ENCODE measurements at places on chromosomes 3 and 15. TPM values are rescaled to one million over a fixed set of nuclear protein-coding genes. Genes with fewer than 3 reads are reported as not detected.

DNA sequence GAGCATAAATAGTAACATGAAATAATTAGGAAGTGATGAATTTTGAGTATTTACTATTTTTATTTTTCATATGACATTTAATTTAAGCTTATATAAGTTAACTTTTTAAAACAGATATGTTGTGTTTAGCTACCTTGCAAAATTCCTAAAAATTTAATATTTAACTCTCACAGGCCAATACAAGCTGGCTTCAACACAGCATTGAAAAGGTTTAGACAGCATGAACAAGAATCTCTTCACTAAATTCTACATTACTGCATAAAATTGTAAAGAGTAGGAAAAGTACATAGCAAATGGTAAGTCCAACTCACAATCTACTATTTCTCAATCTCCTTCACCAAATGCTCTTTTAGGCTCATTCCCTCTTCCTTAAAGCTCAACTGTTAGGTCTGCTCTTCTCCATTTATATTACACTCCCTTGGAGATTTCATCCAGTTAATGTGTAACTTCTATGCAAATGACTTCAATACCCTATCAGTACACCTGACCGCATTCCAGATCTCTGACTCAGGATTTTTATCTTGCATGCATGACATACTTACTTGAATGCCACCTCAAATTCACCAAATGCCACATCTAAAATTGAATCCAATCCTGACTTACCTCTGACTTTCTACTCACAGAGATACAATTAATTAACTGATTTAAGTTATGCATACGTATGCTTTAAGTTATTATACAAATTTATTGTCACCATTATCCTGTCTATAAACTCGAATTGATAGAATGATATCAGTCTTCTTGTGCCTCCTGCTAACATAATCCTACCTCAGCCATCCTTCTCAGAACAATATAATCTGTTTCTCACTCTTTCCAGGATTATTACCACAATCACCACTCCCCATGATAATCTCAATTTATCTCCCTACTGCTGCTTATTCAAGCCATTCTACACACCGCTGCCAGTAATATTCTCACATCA is 127.0 kb downstream of the STAG1 start:
- no peaks in the 10 kb centered on the region for H3K36me3 ChIP-seq
- H3K4me3 ChIP-seq, result no peak overlapping the region
- no peak for DNase-seq
- no peaks in the 10 kb centered on the region for H3K27me3 ChIP-seq
- no peak overlapping the region for H3K27ac ChIP-seq

GRCh38 chr3:77321646-77322045 is 281.7 kb downstream of the ROBO2 start:
- H3K36me3 ChIP-seq, result no peaks in the 10 kb centered on the region
- no peak for DNase-seq
- no peaks in the 10 kb centered on the region for H3K27me3 ChIP-seq
- H3K27ac ChIP-seq, result no peak overlapping the region

DNA sequence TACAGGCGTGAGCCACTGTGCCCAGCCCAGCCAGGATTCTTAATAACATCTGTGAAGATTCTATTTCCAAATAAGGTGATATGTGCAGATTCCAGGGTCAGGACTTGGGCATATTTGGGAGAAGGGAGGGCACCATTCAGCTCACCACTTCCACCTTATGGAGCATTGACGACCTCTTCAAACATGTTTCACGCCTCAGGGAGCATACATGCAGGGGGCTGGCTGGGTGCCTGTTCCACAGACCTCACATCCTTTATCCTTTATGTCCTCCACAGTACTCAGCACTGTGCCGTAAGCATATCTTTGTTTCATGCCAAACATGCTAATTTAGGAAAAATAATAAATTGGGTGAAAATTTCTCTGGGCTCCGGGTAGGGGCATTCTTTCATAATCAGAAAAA is 229.0 kb downstream of the THSD4 start:
- DNase-seq, result no peak
- no peak overlapping the region for H3K4me3 ChIP-seq
- no peaks in the 10 kb centered on the region for H3K4me1 ChIP-seq
- H3K27ac ChIP-seq, result no peak overlapping the region
- H3K36me3 ChIP-seq, result no peaks in the 10 kb centered on the region
- H3K27me3 ChIP-seq, result no peaks in the 10 kb centered on the region

DNA sequence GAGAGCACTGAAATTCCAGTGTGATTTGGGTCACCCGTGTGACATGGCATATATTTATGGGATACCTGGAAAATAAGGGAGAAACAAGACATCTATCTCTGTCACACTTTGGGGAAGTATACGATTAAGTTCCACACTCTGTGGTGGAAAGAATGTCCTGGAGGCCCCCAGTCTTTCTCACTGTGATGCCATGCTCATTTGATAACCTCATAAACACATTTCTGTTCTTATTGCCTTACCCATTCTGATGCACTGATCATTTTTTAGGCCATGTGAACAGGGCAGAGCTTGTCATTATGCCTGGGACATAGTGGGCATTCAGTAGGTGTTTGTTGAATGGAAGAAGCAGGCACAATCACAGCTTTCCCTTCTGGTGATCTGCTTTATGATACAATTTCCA is 349.4 kb upstream of the TPRG1 start:
- no peaks in the 10 kb centered on the region for H3K4me1 ChIP-seq
- H3K27ac ChIP-seq, result no peak overlapping the region
- DNase-seq, result no peak
- no peak overlapping the region for H3K4me3 ChIP-seq
- H3K36me3 ChIP-seq, result no peaks in the 10 kb centered on the region

The UBE2E2 gene
- 2.9 TPM for total RNA-seq

DNA sequence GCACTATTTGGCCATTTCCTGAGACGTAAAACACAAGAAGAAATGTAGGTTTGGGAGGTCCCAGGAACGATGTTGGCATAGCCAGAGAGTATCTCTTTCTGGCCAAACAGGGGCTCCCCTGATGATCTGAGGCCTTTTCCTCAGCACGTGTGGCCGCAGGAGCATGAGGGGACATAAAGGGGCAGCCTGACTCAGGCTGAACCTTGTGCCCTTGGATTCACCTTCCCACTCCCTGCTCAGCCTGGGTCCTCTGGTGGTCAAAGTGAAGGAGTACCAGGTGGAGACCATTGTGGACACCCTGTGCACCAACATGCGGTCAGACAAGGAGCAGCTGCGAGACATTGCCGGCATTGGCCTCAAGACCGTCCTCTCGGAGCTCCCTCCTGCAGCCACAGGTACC is 10.6 kb downstream of the CAND2 start:
- H3K36me3 ChIP-seq, result no peaks in the 10 kb centered on the region
- H3K27ac ChIP-seq, result no peak overlapping the region
- H3K27me3 ChIP-seq, result no peaks in the 10 kb centered on the region
- H3K4me3 ChIP-seq, result no peak overlapping the region
- peaks cover 13% of the 10 kb centered on the region for H3K4me1 ChIP-seq
- DNase-seq, result no peak

DNA sequence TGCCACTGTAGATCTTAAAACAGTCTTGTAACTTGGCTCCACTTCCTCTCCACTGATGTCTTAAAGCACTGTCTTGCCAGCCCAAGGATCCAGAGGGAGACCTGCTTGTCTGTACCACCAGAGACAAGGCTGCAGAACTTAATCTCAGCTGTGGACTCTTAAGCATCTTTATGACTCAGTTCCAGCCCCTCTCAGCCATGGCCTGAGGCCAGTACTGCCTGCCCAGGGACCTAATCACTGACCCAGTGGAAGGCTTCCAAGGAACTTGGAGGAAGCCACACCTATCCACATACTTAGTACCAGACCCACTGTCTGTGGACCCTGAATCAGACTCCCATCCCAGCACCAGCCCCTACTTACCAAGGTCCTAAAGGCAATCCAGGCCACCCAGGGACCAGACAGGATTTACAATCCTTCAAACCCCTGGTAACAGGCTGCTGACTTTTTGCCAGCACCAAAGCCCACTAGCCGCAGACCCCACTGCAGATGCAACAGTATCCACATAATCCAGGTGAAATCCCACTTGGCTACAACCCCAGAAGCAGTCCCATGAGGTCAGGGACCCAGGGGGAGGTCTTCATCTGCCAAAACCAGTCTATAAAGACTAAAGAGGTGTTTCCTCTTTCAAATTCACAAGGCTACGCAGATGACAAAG is 41.9 kb upstream of the PRR20G start:
- no peaks in the 10 kb centered on the region for H3K27me3 ChIP-seq
- no peak overlapping the region for H3K4me3 ChIP-seq
- DNase-seq, result no peak
- no peaks in the 10 kb centered on the region for H3K36me3 ChIP-seq
- no peak overlapping the region for H3K27ac ChIP-seq

The TIPARP gene
- 108 TPM for total RNA-seq

The SLC28A1 gene
- total RNA-seq, result not detected

The NMB gene
- total RNA-seq, result 2.4 TPM

GRCh38 chr15:92906020-92906419 is 5.9 kb downstream of the CHD2 start:
- peaks cover 7% of the 10 kb centered on the region for H3K36me3 ChIP-seq
- H3K27ac ChIP-seq, result peak overlapping the region; percentile 95
- peak overlapping the region; percentile 26 for H3K4me3 ChIP-seq
- no peaks in the 10 kb centered on the region for H3K27me3 ChIP-seq
- H3K4me1 ChIP-seq, result peaks cover 79% of the 10 kb centered on the region

- no peak overlapping the region for H3K4me3 ChIP-seq
- H3K36me3 ChIP-seq, result no peaks in the 10 kb centered on the region
- no peak for DNase-seq
Measured at GRCh38 chr3:160134454-160134853, 90.8 kb upstream of the C3orf80 start.

DNA sequence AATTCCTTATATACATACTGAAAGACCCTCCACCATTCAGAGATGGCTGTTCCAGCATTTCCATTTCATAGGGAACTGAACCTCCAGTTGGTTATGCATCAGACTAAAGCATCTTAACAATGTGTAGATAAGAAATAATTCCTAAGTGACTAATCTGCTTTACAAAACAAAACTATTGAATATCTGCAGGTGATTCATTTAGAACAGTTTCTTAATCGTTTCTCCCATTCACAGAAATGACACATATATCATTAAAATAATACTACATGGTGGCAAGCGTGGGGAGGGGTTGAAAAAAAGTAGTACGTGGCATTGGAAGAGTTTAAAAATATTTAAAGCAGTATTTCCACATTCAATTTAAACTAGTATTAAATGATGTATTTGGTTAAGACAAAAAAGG is 19.5 kb downstream of the COPS2 start:
- H3K27ac ChIP-seq, result no peak overlapping the region
- DNase-seq, result no peak
- H3K4me1 ChIP-seq, result no peaks in the 10 kb centered on the region
- H3K27me3 ChIP-seq, result no peaks in the 10 kb centered on the region
- peaks cover 65% of the 10 kb centered on the region for H3K36me3 ChIP-seq
- no peak overlapping the region for H3K4me3 ChIP-seq

DNA sequence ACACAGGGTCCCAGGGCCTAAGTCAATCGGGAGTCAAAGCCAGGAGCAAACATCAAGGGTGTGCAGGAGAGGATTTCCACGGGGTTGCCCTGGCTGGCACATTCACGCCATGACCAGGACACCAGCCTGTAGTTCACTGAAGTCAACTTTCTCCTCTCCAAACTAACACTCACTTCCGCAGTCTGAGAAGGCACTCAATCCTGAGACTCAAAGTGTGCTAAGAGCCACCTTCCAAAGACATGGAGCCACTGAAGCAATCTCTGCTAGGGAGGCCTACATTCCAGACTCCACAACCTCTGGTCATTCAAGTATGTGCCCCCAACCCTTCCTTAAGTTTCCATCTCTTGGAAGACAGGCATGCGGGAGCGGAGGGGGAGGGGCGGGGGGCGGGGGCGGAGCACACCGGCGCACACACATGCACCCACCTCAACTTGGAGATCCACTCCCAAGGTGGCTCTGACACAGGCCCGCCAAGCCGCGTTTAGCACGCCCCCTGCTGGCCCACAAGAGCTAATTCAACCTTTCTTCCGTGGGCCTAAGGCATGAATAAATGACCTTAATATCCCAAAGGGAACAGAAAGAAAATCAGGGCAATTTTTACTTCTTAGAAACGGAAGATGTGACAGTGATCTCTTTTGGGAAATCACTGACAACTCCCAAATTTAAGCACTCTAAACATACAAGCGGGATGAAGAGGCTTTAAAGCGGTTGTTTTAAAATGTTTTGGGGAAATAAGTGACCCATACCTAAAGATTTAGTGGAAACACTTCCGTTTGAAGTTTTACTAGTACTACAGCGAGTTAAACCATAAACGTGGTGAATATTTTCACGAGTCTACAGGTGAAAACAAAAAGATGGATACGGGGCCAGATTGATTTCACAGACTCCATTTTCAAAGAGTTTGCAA is 162.5 kb upstream of the CHRNA7 start:
- H3K27ac ChIP-seq, result no peak overlapping the region
- H3K27me3 ChIP-seq, result no peaks in the 10 kb centered on the region
- H3K36me3 ChIP-seq, result no peaks in the 10 kb centered on the region
- H3K4me1 ChIP-seq, result peaks cover 14% of the 10 kb centered on the region
- no peak overlapping the region for H3K4me3 ChIP-seq

- no peaks in the 10 kb centered on the region for H3K36me3 ChIP-seq
- H3K4me3 ChIP-seq, result no peak overlapping the region
- no peak overlapping the region for H3K27ac ChIP-seq
- H3K27me3 ChIP-seq, result no peaks in the 10 kb centered on the region
- H3K4me1 ChIP-seq, result peaks cover 26% of the 10 kb centered on the region
- DNase-seq, result no peak
Measured at GRCh38 chr3:187769771-187770170, 24.5 kb upstream of the BCL6 start.

GRCh38 chr3:33665294-33665693 is 52.8 kb downstream of the CLASP2 start:
- H3K27me3 ChIP-seq, result no peaks in the 10 kb centered on the region
- H3K4me3 ChIP-seq, result no peak overlapping the region
- H3K4me1 ChIP-seq, result no peaks in the 10 kb centered on the region
- no peak for DNase-seq
- no peak overlapping the region for H3K27ac ChIP-seq

DNA sequence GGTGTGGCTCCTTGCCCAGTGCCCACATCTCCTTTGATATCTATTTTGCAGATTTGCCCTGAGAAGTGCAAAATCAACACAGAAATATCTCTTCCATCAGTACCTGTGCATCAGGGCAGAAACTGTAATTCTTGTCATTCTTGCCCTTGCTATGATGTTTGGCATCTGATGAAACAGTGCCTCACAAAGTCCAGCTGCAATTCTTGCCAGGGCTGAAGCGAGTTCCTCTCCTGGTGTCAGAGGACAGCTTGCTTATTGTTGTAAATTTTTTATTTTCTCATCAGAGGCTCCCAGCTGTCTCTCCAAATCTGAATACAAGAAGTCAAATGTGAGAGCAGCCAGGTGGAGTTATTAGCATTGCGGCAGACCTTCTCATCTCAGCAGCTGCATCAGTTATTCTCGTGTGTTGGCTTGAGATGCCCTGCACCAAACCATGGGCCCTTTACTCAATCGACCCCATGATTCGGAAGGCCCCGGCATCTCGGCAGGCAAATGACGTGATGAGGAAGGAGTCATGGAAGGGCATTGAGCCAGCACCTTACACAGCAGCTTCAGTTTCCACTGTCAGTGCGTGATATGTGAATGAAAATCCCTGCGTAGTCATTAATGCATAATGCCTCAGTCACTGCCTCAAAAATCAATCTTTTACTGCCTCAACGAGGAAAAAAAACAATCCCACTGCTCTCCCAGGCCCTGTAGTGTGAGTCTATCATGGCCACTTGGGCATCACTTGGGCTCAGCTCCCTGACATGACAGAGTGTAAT is 93.4 kb downstream of the CCNL1 start:
- H3K27ac ChIP-seq, result no peak overlapping the region
- no peak for DNase-seq
- no peak overlapping the region for H3K4me3 ChIP-seq
- H3K36me3 ChIP-seq, result no peaks in the 10 kb centered on the region
- peaks cover 38% of the 10 kb centered on the region for H3K4me1 ChIP-seq
- no peaks in the 10 kb centered on the region for H3K27me3 ChIP-seq

The EFCC1 gene
- total RNA-seq, result not detected
